Stimulated activated CD8-positive, alpha-beta memory T cell treated with anti-CD3 and anti-CD28 coated beads, Interleukin-7, amount 100 ng/mL, for 1 hour (primary cell): ENCODE measurements at places on chromosomes 1 and 21.

DNA sequence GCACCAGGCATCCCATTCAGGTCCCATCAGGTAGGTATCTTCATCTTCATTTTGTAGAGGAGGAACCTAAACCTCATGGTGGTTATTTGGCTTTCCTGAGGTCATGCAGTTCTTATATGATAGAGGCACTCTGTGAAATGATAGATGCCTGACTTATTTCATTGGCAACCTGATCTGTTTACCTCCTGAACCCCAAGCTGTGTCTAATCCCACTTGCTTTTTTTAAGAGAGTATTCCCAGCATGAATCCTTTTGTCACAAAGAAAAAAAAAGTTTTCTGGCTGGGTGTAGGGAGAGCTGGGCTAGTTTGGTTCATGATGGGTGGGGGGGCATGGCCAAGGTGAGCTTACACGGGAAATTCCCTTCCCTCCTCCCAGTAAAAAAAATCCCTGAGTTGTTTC lies 154.2 kb downstream of the TENT5C start:
- DNase-seq, result no peak

DNA sequence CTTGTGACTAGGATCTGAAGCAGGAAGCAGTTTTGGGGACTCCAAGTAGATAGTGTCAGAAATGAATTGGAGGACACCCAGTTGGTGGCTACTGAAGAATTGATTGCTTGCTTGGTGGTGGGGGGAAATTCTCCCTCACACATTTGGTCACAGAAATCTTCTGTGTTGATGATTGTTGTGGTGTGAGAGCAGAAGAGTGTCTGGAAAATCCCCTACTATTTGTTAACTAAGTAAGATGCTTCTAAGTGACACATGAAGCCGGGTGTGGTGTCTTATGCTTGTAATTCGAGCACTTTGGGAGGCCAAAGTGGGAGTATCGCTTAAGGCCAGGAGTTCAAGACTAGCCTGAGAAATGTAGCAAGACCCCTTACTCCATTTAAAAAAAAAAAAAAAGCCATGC lies 22.5 kb upstream of the IPP start:
- no peak for DNase-seq

GRCh38 chr1:21246905-21247642 lies 43.2 kb downstream of the ECE1 start:
- no peak for DNase-seq

DNA sequence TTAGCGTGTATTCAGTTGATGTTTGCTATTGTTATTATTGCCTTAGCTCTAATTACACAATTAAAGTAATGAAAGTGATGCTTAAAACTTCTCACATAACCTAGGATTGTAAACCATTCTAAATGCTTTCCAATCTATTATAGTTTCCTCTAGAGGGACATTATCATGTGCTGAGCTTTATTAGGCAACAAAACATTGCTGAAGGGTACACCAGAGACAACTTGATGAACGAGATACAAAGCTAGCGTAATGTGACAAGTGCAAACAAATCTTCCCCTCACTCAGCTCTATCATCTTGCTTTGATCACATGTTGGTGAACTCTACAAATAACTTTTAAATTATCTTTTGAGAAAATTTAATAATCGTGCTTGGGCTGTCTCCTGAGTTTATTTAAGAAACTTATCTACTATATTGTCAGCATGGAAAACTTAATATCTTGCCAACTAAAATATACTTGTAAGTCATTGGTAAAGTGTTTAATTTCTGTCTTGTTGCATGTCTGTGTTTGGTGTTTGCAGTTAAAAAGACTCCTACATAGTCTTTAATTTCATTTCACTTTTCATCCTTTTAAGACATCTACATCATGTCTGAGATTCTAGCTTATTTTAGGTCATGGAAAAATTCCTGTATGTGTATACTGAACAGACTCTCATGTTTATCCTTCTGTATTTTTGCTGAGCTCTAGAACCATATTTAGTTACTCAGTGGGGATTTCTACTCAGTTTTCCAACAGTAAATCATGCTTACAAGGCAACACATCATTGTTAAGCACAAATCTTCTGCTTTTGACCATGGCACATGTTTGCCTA lies 104.2 kb upstream of the ADAMTS5 start:
- no peak for DNase-seq

GRCh38 chr1:30478799-30479563 lies 244.4 kb downstream of the MATN1 start:
- DNase-seq, result no peak

GRCh38 chr1:36582066-36582755 lies 99.5 kb upstream of the CSF3R start:
- DNase-seq, result no peak

DNA sequence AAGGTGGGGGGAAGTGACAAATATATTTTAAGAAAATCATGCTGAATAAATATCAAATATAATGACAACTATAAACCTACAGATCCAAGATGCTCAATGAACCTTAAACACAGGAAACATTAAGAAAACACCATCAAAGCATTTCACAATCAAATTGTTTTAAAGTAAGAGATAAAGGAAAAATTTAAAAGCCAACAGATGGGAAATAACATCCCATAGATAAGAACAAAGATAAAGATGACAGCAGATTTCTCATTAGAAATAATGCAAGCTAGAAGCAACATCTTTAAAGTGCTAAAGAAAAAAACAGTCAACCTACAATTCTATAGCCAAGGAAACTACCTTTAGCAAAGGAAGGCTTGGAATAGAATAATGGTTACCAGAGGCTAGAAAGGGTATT lies 17.8 kb downstream of the MCOLN3 start:
- no peak for DNase-seq

GRCh38 chr1:230121950-230122349 lies 54.9 kb downstream of the GALNT2 start:
- no peak for DNase-seq

- no peak for DNase-seq
Measured at GRCh38 chr1:205359771-205360565, 3.2 kb upstream of the KLHDC8A start.

DNA sequence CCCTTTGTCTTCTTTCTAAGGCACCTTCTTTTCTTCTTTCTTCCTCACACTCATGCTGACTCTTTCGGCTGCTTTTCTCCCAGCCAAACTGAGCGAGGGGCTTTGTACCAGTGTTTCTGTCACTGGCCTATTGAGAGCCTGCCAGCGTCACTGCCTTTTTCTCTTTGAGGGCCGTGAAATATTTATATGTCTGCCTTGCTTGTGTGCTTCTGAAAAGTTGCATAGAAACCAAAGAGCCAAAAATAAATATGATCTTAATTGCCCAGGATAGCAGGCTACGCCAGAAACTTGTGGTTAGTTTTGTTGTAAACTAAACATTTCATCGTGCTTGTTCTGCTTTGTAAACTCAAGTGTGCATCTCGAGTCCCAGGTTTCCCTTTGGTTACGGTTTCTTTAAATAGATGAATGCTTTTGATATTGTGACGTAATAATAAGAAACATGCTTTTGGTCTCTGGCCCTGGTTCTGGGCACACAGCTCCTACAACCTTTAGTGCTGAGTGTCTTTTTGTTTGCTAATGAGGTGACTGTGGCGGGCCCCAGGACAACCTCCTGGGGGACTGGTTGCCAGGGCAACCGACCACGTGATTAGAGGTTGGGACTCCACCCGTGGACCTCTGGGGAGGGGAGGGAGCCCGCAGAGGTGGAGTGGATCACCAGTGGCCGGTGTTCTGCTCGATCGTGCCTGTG lies 10.8 kb downstream of the SLC37A1 start:
- DNase-seq, result no peak

DNA sequence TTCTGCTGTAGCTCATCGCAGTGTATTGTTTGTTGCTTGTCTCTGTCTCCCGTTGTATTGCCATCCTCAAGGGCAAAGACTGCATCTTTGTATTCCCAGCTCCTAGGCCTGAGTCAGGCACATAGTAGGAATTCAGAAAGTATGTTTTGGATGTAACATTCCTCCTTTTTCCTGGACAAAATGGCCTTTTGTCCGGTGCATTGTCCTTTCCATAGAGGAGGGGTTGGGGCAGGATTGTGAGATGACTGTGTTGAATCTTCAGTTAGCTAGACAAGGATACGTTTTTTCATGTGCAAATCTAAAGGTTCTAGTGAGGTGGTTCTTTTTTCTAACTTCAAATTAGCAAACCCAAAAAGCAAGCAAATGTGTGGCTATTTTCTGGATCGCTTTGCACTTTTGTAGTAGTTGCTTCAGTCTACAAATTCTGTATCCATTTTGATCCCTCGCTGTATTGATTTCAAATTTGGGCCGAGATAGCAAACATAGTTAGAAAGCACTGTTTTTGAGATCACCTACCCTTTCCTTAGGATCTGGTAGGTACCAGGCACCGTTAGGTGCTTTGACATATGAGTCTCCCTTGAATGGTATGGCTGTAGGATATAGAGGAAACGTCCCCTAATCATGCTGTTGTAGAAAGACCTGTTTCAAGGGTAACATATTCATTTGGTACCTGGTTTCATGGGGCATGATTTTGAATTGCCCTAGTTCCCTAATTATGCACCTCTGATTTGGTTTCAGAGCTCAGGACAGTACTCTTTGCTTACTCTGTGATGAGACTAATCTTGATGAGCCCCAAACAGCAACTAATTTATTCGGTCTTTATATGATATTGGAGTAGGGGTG lies 1.2 kb downstream of the PPP1R8 start:
- no peak for DNase-seq

GRCh38 chr21:45387506-45387905 lies 17.5 kb upstream of the COL18A1 start:
- DNase-seq, result no peak

GRCh38 chr1:167169642-167170041 lies 51.0 kb upstream of the POU2F1 start:
- no peak for DNase-seq

- no peak for DNase-seq
Measured at GRCh38 chr1:47630346-47630745, 192.5 kb downstream of the FOXD2 start.

DNA sequence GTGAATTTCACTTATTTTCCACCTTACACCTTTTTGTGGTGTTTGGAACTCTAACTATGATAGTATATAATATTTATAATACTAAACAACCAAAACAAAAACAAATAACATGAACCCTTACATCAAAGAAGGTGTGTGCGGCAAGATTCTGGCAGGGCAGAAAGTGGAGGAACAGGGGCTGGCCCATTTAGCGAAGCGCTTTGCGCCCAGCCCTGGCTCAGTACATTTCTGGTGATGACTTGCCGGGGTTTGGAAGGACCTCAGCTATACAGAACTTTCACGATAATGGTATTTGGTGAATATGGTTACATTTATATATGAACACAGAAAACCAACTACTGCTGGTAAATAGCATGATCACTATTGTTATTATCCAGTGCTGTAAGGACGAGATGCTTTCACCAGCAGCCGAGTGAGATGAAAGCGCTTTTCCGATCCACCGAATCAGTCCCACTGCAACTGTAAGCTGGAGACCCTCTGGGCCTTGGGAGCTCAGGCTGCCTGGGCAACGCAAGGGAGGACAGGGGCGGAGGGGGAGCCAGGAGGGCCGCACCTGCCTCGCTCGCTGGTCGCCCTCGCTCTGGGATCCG lies 63.9 kb downstream of the CD247 start:
- no peak for DNase-seq

- DNase-seq, result no peak
Measured at GRCh38 chr1:117686907-117687306, 81.1 kb downstream of the TENT5C start.

GRCh38 chr21:29958551-29958950 lies 18.8 kb upstream of the GRIK1 start:
- no peak for DNase-seq

DNA sequence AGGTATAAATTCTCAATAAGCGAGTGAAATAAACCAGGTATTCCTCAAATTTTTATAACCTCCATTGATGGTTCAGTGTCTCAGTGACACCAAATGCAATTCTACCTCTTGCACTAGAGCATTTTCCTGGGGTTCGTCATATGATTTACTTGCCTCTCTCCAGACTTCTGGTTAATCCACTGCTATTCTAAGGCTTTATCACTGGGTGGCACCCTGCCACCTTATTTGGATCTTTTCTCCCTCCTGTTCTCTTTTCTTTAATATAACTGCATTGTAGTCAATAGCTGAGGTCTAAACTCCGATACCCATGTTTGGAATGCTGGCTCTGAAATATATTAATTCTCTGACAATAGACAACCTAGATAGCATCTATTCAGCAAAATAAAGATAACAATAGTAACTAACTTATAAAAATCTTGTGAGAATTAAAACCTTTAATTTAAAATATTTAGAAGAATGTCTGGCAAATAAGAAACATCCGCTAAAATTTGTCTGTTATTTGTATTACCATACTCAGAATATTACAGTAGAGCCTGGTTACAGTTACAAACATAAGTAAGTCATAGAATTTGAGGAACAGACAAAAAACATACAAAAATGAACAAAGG lies 436.4 kb downstream of the PLA2G4A start:
- DNase-seq, result no peak

- DNase-seq, result no peak
Measured at GRCh38 chr1:30416221-30416820, 307.1 kb downstream of the MATN1 start.

DNA sequence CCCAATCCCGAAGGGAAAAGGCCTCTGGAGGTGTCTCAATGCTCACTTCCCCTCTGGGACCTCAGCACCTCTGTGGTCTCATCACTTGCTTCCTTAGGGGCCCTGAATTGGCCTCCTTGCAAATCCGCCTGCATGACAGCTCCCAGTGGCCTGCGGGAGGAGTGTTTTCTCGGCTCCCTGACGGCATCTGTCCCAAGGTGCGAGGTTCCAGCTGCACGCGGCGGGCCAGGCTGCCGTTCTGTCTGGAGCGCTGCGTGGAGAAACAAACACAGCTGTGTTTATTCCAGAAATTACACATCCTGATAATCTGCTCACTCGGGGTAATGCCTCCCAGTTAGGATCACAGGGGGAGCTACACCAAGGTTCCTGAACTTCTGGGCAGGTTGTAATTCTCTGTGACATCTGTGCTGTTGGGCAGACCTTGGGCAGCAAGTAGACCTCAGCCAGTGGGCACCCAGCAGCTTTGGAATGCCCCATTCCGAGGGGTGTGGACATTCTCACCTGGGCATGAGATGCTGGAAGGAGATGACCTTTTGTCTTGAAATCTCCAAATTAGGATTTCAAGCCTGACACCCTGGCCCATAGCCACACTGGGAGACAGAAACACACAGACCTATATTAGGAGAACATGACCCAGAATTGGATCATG lies 18.2 kb downstream of the EPHB2 start:
- no peak for DNase-seq

DNA sequence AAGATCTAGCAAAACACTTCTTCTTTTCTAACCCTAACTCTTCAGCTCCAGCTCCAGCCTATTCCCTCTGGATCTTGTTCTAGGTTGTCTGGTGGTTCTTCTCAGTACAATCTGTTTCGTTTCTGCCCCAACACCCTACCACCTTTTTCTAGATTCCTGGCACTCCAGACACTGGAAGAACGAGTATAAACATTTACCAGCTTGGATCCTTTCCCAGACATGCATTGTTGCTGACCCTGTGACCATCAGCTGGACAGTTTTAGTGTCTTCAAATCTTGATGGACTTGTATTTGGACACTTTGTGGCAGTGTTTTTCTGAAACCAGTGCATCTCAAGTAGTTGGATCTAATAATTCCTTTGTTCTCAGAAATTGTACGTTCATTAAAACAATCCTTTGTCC lies 30.6 kb upstream of the CACNA1E start:
- DNase-seq, result no peak
